Spinal cord (tissue), 10 donors: ENCODE measurements at places on chromosomes 2 and 18. TPM values are rescaled to one million over a fixed set of nuclear protein-coding genes. Genes with fewer than 3 reads are reported as not detected.

ALKAL2 gene
- total RNA-seq: 0.88 TPM

CCDC93 gene
- 45.0 TPM for total RNA-seq

FAHD2B gene
- total RNA-seq: 12.4 TPM

MROH2A gene
- under 0.01 TPM for total RNA-seq

TUBB8B gene
- 0.11 TPM for total RNA-seq

EMILIN1 gene
- 20.9 TPM for total RNA-seq

CCDC85A gene
- total RNA-seq: 24.3 TPM

POTEJ gene
- 0.11 TPM for total RNA-seq

HK2 gene
- total RNA-seq: 10.8 TPM

DYNAP gene
- total RNA-seq: not detected

DQX1 gene
- total RNA-seq: not detected

NCKAP5 gene
- total RNA-seq: 10.6 TPM

FOXI3 gene
- 0.06 TPM for total RNA-seq

TNFRSF11A gene
- total RNA-seq: 1.8 TPM

CHRNG gene
- total RNA-seq: not detected

ADD2 gene
- 122 TPM for total RNA-seq

ZSWIM2 gene
- total RNA-seq: 0.20 TPM

PXDN gene
- total RNA-seq: 42.8 TPM

NRBP1 gene
- total RNA-seq: 92.1 TPM

CIB4 gene
- 0.83 TPM for total RNA-seq

RNF152 gene
- 21.2 TPM for total RNA-seq

LRRC30 gene
- not detected for total RNA-seq

SLC14A1 gene
- total RNA-seq: 19.4 TPM

KLHL29 gene
- 8.7 TPM for total RNA-seq

GPR39 gene
- 0.72 TPM for total RNA-seq
